ENCODE measurements at places on chromosomes 1 and 21.

DNA sequence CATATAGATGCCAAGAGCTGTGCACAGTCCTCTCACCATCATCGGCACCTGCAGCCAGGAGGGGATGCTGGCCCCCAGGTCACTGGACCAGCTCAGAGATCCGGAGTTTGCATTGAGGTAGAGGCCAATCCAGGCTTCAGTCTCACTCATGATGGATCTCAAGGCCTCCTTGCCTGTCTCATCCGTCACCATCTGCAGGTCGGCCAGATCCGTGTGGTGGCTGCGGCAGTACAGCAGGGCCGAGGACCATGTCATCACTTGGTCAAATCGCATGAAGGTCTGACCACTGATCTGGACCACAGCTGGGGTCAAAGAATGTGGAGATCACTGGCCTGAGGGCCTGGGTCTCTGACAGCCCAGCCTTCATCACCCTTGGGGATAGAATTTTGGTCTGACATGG lies 6.6 kb downstream of the CLEC20A start:
- no peak for DNase-seq

DNA sequence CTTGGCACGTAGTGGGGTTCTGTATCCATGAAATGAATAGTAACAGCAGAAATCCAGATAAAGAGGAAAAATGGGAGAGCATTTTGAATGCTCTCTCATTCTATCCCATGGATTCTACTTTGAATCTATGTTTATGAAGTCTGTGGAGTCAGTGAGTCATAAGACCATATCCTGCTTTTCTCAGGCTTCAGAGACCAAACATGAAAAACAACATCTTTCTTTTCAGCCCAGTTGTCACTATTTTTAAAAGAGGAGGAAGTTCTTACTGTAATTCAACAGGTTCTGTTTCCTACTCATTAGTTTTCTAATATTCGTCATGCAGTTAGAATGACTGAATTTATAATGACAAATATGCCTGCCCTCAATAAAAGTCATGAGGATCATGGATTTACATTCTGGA lies 39.4 kb upstream of the CD55 start:
- DNase-seq: peak; percentile 87

DNA sequence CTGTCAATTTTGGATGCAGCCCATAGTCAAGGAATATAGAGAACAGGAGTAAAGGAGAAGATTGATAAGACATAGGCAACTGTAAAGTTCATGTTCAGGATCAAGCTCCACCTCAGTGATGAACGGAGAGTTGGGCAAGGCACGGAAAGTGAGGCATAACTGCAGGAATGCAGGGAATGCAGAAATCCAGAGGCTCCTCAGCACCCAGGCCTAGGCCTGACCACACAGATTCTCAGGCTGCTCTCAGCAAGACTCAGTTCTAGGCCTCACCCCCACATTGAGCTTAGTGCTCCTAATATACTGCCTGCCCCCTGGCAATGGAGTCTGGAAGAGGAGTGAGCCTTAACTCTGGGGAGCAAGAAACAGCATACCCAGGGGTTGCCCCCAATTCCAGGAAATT lies 36.3 kb upstream of the S1PR1 start:
- DNase-seq: no peak

DNA sequence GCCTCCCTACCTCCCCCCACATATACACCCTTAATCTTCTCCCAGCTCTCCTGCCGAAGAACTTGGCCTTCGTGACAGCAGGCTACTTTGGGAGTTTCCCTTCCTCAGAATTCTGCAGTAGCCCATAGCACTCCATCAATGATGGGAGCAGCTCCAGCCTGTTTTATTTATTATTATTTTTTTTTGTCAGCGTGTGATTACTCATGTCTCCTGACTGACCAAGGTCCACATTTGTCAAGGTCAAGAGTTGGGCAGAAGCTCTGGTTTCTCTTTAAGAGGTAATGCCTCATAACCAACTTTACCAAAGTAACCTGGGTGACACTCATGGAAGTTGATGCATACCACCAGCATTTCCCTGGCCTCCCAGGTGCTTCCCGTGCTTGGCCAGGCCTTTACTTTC lies 125.4 kb downstream of the ZZZ3 start:
- no peak for DNase-seq

DNA sequence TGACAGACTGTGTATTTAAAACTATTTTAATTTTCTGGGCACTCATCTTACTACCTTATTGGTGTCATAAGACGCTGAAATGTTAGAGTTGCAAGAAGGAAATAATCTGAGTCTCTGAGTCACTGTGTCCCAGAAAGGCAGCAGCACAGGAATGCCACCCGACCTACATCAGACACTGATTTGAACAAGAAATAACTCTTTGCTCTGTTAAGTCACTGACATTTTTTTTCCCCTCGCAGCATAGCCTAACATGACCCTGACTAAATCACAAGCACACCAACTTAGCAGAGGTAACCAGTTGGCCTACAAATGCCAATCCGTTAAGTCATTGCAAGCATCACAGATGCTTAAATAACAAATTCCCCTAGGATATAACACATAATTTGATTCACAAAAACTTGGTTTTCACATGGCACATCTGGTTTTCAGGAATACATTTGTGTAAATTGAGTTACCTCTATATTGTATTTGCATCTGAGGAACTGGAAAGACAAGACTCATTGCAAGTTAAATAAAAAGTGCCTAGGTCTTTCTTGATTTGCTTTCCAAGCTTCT lies 349.1 kb downstream of the SEC16B start:
- DNase-seq: no peak

- DNase-seq: no peak
Measured at GRCh38 chr1:156815307-156815826, 1.3 kb downstream of the SH2D2A start.

GRCh38 chr1:201533836-201534235 lies 5.1 kb upstream of the NAV1 start:
- no peak for DNase-seq

- no peak for DNase-seq
Measured at GRCh38 chr1:198966519-198966918, 327.7 kb downstream of the PTPRC start.

DNA sequence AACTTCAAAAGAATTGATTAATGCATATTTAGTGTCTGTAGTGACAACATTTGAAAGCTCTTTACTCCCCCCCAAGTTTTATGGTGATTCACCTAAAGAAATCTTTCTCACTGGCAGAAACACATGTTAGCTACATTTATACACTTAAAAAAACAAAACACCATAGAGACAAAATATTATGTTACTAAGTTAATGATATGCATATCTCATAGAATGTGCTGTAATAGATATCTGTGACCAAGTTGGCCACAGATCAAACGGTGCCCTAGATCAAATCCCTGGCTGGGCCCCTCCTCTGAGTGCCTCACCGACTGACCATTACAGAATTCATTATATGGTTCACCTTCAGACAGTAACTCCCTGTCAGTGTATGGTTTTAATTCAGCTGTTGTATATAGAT lies 322.1 kb upstream of the LYPLAL1 start:
- DNase-seq: no peak

DNA sequence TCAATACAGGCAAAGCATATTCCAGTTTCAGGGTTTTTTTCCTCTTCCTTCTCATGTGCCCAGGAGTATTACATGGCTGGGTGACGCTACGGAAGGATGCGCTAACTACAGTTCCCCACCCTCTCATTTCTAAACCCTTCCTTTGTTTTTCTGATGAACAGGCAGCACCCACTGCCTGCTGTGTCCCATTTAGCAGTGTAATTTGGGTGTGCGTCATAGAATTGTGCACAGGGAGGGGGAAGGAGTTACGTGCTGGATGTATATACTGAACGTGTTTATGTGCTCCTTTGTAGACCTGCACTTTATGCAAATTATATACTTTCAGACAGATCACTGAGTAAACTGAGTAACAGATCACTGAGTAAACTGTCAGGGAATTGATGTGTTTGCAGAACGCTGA lies 44.5 kb downstream of the ELAPOR1 start:
- DNase-seq: no peak

GRCh38 chr1:179366093-179366800 lies 476 bp downstream of the AXDND1 start:
- DNase-seq: no peak

DNA sequence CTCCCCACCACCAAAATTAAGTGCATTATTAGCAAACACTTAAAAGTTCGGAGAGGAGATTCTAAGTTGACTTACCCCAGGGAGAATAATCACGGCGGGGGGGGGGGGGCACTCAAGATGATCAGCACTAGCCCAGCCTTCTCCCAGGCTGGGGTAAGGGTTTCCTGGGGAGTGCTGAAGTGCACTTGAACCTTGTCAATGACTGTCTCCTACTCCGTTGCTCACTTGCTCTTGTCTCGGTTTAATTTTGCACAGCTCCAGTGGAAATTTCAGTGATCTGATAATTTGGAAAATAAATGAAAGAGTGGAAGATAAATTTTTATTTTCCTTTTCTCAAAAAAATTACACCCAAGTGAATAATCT lies 59.2 kb downstream of the PBX1 start:
- no peak for DNase-seq

DNA sequence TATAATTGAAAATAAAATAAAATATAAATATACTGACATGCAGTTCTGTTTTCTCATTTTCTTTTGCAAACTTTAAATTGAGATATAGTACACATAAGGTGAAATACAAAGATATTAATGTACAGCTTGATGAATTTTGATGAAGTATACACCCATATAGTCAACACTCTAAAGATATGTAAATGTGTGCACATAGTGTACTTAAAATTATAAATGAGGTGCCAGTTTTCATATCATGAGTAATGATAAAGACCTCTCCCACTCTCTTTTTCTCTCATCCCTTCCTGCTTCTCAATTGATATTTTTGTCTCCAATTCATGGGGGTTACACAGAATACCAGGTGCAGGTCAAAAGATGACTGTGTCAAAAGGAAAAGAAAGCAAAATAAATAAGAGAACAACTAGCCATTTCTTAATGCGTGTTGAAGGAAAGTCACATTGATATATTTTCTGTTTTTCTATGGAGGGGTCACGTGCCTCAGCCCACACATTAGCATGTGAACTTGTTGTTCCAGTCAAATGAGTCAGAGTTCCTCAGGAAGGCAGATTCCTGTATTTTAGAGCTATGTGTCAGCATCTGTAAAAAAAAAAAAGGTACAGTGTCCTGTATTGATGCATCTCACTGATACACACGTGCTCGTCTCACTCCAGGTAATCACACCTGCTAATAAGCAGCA lies 64.3 kb upstream of the HOOK1 start:
- peak; percentile 80 for DNase-seq

GRCh38 chr1:9758559-9759121 lies 65.1 kb downstream of the CLSTN1 start:
- DNase-seq: no peak

- no peak for DNase-seq
Measured at GRCh38 chr1:61631436-61631835, 93.5 kb downstream of the TM2D1 start.

- DNase-seq: no peak
Measured at GRCh38 chr1:218865591-218865990, 308.1 kb upstream of the LYPLAL1 start.

DNA sequence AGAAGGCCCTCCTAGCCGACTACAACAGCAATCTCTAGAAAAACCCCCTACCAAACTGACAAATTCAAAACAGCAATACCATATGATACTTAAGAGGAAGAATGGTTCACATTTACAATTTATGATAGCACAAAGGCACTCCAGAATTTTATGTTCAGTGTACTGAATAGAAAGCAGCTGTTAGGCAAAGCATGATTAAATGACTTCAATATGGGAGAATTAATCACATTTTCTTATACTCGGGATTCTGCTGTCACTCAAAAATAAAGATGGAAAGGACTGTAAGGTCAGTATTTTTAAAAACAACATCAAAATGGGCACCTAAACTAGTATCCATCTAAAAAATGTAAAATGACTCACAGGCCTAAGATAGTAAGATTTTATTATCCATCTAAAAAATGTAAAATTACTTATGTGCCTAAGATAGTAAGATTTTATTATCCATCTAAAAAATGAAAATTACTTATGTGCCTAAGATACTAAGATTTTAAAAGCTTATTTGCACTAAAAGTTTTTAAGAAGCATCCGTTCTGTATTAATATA lies 198.5 kb downstream of the SMYD3 start:
- no peak for DNase-seq

DNA sequence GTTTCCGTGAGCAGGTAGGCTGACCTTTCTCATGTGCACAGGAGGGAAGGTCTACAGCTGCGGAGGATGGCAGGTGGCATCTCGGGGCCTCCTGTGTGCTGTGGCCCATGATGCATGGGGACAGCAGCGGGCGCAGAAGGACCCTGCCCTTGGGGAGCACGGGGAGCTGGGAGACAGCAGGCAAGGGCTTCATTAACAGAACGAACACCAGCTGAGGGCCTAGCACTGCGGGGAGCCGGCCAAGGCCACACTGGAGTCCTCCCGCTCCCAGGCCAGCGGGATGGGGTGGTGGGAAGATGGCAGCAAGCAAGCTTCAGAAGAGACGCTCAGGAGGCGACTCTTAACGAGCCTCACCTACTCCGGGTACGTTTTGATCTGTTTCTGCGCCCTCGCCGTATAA lies 66.6 kb downstream of the SCCPDH start:
- no peak for DNase-seq

DNA sequence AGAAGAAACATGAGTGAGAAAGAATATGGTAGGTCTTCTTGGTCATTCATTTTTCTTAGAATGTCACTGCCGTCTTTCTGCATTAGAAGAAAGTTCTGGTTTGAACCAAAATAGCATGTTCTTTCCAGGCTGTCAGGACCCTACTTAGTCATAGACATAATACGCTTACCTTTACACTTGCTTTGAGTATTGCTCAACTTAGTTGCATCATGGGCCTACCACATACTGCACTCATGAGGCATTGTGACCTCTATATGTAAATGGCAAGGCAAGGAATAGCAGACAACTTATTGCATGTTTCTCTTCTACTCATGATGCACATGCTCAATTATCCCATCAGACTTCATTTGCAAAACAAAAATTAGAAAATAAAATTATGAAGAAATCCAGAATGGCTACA lies 415.0 kb downstream of the HLX start:
- DNase-seq: no peak

GRCh38 chr1:17023573-17023972 lies 11.8 kb upstream of the ATP13A2 start:
- DNase-seq: no peak

GRCh38 chr1:93490357-93490756 lies 42.4 kb downstream of the FNBP1L start:
- no peak for DNase-seq

DNA sequence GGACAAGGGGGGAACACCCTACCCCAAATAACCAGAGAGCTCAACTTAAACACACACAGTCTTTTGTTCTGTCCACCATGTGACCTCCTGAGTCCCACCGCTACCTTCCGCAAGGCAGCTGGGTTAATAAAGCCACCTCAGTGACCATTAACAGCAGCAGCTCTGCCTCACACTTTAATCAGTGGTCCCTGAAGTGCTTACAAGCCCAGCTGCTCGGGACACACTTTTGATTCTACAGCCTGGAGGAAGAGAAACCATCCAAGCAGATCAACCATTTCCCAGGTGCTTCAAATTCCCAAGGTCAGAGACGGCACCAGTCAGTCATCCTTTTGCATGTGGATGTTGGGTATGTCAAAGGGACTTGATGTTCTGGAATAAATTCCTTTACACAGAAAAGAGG lies 70.1 kb downstream of the KCNJ15 start:
- no peak for DNase-seq

Measured in glomerular endothelial cell (primary cell).